ENCODE measurements at places on chromosomes 5 and 9. TPM values are rescaled to one million over a fixed set of nuclear protein-coding genes. Genes with fewer than 3 reads are reported as not detected.

DNA sequence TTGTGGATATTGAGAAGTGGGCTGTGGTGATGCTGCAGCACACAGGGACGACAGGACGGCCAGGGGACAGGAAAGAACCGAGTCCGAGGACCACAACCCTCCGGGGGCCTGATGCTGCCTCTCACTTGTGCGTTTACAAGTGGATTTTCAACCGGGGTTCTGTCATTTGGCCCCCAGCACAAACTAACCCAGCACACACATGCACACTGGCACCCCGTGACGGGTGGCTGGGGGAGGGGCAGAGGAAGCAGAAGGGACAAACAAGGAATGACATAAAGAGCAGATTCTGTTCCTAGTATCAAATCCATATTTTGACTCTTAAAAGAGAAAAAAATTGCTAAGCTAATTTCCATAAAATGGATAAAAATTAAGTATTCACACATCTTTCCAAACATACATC is 18.3 kb upstream of the ZFYVE16 start:
- peak; percentile 16 for DNase-seq

GRCh38 chr5:9196403-9197227 is 349.3 kb downstream of the SEMA5A start:
- DNase-seq = no peak

The F2RL1 gene
- 2.1 TPM for total RNA-seq

DNA sequence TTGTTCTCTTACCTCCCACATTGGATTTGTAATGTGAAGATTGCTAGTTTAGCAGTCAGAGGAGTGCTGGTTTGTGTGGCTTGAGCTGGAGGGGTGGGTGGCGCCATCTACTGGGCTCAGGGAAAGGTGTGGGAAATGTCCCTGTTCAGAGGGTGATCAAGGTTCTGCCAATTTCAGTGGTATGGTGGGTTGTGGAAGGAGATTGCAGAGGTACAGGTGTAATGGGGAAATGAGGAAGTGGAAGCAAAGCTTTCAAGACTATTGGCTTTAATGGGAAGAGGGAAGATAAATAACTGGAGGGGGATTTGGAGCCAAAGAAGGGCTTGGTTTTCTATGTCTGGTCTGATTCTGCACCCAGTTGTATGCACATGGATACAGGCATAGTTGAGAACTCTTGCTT is 76.4 kb downstream of the OSMR start:
- peak; percentile 33 for DNase-seq

DNA sequence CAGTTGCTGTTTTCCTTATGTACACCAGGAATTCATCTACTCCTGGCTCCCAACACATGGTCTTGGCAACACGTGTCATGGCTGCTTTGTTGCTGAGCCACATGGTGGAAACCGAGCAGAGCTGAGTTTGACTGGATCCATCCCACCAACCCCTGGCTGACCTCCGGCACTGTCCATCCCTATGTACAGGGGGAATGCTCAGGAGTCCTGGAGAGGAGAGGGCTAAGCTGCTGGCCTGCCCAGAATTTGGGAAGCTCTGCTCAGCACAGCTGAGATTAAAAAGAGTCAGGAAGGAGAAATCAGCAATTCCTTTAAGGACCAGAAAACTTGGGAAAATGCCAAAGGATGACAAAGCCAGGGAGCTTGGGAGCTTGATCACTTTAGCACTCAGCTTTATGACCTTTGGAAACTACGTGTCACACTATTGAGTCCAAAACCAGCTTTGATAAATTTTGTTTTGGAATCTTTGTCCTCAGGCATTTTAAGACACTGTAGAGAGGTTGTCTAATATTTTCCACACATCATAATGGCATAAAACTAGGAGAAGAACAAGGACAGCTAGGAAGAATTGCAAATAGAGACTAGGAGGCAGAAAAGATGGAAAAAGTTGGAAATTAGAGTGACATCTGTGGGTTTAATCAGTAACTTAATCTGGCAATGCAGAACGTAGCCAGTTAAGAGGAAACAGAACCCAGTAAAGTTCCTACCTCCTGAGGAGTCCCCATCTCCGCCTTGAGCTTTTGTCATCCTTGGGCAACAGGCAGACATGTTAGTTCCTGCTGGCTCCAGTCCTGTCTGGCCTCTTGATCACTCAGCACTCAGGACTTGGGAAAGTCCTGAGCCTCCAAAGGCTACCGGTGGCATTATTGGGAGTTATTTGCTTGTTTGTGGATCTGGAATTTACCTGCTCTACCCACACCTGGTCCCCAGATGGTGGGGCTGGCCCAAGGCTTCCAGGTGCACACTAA is 62.5 kb upstream of the PLPP1 start:
- DNase-seq = peak; percentile 70

The SLC6A7 gene
- not detected for total RNA-seq

DNA sequence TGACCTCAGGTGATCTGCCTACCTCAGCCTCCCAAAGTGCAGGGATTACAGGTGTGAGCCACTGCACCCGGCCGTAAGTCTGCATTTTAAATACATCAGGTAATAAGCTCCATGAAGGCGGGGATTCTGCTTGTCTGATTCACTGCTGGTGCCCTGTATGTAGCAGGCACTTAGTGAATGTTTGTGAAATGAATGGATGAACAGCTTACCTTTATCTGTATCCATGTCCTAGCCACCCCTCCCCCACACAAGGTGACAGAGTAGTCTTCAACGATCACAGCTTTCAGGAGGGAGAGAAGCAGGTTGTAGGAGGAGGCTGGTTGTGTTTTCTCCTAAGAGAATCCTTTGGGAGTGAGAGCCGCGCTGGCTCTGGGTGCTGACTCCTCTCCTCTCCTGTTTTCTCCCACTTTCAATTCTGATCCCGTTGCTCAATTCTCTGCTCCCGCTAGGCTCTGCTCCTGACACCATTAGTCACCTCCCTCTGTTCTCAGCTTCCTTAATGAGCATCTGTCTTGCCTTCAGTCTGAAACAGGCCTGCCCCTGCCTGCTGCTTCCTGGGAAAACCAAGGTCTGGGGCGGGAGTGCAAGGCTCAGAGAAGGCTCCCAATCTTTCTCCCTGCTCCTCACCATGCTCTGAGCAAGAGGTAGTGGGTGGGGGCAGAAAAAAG is 88.8 kb upstream of the CTNNA1 start:
- no peak for DNase-seq

GRCh38 chr5:72378639-72379289 is 58.6 kb downstream of the PTCD2 start:
- peak; percentile 38 for DNase-seq

DNA sequence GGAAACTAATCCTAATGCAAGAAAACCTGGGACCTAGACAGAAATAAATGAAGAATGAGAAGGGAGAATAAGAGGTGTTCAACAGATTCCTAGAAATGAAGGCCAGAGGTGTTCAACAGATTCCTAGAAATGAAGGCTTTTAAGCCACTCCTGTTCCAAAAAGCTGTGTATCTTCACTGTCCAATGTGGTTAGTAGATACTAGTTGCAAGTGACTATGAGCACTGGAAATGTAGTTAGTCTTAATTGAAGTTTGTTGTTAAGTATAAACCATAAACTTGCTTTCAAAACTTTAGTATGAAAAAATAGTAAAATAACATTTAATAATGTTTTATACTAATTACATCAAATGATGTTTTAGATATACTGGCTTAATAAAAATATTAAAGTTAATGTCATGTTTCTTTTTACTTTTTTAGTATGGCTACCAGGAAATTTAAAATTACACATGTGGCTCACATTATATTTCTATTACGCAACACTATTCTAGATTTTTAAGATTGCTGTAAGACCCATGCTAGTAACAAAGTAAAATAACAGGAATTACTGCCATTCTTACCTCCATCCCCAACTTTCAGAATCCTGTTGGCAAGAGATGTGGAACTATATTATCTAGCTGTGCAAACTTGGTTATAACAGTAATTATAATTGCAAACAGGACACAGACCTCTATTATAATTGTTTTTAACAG is 57.5 kb downstream of the RICTOR start:
- no peak for DNase-seq

The SPATA24 gene
- 15.6 TPM for total RNA-seq

- no peak for DNase-seq
These were observed 46.8 kb downstream of the GALNT12 start for GRCh38 chr9:98854266-98854665.

GRCh38 chr9:109956717-109957440 is 176.9 kb downstream of the PALM2AKAP2 start:
- no peak for DNase-seq

GRCh38 chr5:129161830-129162229 is 67.3 kb downstream of the ISOC1 start:
- DNase-seq = no peak

GRCh38 chr5:59540366-59540765 is 353.2 kb downstream of the PDE4D start:
- no peak for DNase-seq

The CEP78 gene
- 3.1 TPM for total RNA-seq

The ARSI gene
- total RNA-seq = 0.20 TPM

The MOB3B gene
- 0.86 TPM for total RNA-seq

The PITX1 gene
- total RNA-seq = not detected

- no peak for DNase-seq
These were observed 86.2 kb downstream of the CSNK1G3 start for GRCh38 chr5:123598028-123598689.

The EGFLAM gene
- total RNA-seq = 3.4 TPM

GRCh38 chr5:167918184-167918812 is 373.1 kb upstream of the WWC1 start:
- DNase-seq = peak; percentile 18

GRCh38 chr5:149915392-149916260 is 29.0 kb downstream of the PDE6A start:
- no peak for DNase-seq

GRCh38 chr5:41770799-41771198 is 99.4 kb downstream of the OXCT1 start:
- DNase-seq = no peak

The WDR38 gene
- not detected for total RNA-seq

The SOHLH1 gene
- not detected for total RNA-seq

The SPINK7 gene
- total RNA-seq = not detected

- no peak for DNase-seq
These were observed 131.0 kb downstream of the NSG2 start for GRCh38 chr5:174176511-174176910.

- no peak for DNase-seq
These were observed 5.3 kb upstream of the FAM120AOS start for GRCh38 chr9:93458712-93459111.

DNA sequence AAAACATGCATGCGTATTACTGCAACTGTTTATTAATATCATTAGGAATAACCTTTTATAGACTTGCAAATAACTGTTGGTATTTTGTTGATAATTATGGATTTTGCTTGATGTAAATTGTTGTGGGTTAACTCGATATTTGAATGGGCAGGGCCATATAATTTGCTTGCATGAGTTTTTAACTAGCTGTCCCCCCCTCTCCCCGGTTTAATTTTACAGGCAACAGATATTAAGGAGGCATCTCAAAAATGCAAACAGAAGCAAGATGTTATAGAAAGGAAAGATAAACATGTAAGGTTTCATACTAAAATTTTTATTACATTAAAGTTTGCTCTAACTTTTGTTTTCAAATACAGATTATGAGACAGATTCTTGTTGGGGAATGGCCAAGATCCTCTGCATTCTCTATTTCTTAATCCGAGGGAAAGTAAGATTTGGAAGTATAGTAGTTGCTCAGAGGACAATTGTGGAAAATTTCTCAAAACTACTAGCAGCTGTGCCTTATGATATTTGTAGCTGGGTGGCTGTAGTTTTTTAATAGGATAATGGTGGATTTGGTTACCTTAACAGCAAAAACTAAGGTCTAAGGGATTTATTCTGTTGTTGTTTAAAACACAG is 27.3 kb downstream of the SMC5 start:
- no peak for DNase-seq

Data from heart right ventricle (tissue), 16 donors.